ENCODE measurements at places on chromosomes 4 and X. TPM values are rescaled to one million over a fixed set of nuclear protein-coding genes. Genes with fewer than 3 reads are reported as not detected.

The CSAG2 gene
- polyA plus RNA-seq = not detected

The MAOA gene
- 96.8 TPM for polyA plus RNA-seq

The TLR6 gene
- 0.33 TPM for polyA plus RNA-seq

The DDX53 gene
- not detected for polyA plus RNA-seq

The ENOX2 gene
- 9.0 TPM for polyA plus RNA-seq

The IKBKG gene
- polyA plus RNA-seq = 51.3 TPM

The PDZD4 gene
- polyA plus RNA-seq = 4.4 TPM

The FGFRL1 gene
- 19.5 TPM for polyA plus RNA-seq

The ANOS1 gene
- 3.5 TPM for polyA plus RNA-seq

The TCEANC gene
- 1.5 TPM for polyA plus RNA-seq

The ATXN3L gene
- polyA plus RNA-seq = not detected
